Activated CD8-positive, alpha-beta T cell treated with anti-CD3 and anti-CD28 coated beads for 36 hours (primary cell): ENCODE measurements at places on chromosomes 7 and 10.

GRCh38 chr10:120016906-120017305 is 124.4 kb downstream of the SEC23IP start:
- no peak overlapping the region for H3K4me3 ChIP-seq
- no peak for DNase-seq
- peaks cover 17% of the 10 kb centered on the region for H3K27me3 ChIP-seq
- no peaks in the 10 kb centered on the region for H3K36me3 ChIP-seq
- no peaks in the 10 kb centered on the region for H3K4me1 ChIP-seq

GRCh38 chr7:74443543-74444247 is 10.0 kb upstream of the GTF2IRD1 start:
- H3K27ac ChIP-seq, result no peak overlapping the region
- H3K4me3 ChIP-seq, result no peak overlapping the region
- no peak for DNase-seq
- no peaks in the 10 kb centered on the region for H3K4me1 ChIP-seq

DNA sequence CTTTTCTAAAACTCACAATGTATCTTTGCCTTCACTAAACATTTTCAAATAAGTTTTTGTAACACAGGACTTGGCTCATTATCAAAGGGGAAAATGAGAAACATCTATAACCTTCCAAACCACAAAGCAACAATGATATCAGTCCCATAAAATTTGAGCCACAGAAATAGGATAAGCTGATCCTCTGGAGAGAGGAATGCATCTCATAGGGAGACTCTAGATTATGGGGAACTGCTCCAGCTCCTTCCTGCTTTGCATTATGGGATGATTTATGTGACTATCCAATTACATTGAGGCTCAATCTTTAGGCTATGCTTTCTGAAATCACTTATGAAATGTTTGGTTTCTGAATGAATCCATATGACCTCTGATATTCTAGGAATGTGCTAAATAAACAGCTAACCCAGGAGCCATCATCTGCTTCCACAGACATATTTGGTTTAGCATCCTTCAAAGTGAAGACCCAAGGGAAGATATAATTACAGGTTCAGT is 70.4 kb downstream of the CUBN start:
- no peak for DNase-seq
- H3K4me1 ChIP-seq, result peaks cover 32% of the 10 kb centered on the region
- no peaks in the 10 kb centered on the region for H3K27me3 ChIP-seq
- H3K36me3 ChIP-seq, result peaks cover 2% of the 10 kb centered on the region

GRCh38 chr10:79555354-79556309 is 4.6 kb downstream of the SFTPA2 start:
- no peaks in the 10 kb centered on the region for H3K36me3 ChIP-seq
- no peak overlapping the region for H3K4me3 ChIP-seq
- H3K4me1 ChIP-seq, result no peaks in the 10 kb centered on the region
- no peak overlapping the region for H3K27ac ChIP-seq
- H3K27me3 ChIP-seq, result peaks cover 3% of the 10 kb centered on the region

DNA sequence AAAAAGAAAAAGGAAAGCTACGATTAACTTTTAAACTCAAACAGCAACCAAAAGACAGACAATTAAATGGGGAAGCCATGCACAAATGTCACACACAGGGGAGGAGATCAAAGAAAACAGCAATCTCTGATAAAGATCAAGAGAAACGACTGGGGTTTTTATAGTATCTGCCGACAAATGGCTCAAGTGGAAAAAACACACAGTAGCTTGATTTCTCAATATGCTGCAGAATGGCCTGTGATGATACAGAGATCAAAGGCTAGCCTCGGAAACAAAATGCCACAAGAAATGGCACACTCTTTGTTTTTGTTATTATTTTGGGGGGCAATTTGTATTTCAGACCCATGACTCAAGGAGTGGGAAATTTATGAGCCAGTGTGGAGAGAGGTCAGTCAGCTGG is 126.1 kb downstream of the TEX36 start:
- no peak overlapping the region for H3K4me3 ChIP-seq
- no peak for DNase-seq
- H3K36me3 ChIP-seq, result no peaks in the 10 kb centered on the region
- peaks cover 13% of the 10 kb centered on the region for H3K27me3 ChIP-seq
- no peak overlapping the region for H3K27ac ChIP-seq

DNA sequence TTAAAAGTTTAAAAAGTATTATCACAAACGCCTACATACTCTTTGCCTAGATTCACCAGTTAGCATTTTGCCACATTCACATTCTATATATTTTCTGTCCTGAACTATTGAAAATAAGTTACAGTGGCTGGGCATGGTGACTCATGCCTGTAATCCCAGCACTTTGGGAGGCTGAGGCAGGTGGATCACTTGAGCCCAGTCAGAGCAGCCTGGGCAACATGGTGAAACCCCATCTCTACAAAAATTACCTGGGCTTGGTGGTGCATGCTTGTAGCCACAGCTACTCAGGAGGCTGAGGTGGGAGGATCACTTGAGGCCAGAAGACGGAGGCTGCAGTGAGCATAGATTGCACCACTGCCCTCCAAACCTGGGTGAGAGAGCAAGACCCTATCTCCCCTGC is 5.3 kb downstream of the ARPC1A start:
- DNase-seq, result peak; percentile 37
- peak overlapping the region; percentile 20 for H3K4me3 ChIP-seq
- peaks cover 44% of the 10 kb centered on the region for H3K36me3 ChIP-seq
- peaks cover 56% of the 10 kb centered on the region for H3K4me1 ChIP-seq
- H3K27me3 ChIP-seq, result no peaks in the 10 kb centered on the region
- H3K27ac ChIP-seq, result peak overlapping the region; percentile 91

DNA sequence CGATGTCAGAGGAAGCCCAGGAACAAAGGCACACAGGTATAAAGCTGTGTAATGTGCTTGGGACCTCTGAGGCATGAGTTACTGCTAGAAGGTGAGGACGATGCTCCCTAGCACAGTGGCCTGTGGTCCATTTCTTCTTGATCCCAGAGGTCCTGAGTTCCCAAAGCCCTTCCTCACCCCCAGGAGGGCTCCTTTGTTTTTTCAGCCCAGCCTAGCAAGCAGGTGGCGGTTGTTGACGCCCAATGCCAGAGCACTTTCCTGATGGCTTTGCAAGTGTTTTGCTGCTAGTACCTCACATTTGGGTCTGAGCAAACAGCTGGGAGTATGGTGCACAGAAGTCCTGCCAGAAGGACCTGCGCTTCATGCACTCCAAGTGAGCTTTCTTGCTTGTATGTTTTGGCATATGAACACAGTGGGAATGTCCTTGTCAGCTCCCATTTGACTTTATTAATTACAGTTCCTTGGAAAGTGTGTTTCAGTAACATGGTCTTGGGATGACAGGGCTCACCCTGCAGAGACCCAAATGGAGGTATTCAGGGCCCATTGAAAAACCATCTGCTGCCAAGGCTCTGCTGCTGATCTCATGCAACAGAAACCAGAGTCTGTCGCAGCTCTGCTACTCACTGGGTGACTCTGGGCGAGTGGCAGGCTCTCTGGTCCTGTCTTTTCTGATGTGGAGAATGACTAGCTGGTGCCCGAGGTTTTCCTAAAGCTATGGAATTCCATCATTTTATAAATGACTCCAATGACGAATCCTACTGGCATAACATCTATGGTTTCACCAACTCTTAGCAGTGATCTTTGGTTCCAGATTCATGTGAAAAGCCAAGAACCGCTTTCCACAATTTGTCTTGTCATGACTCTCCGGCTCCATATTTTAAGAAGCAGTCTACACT is 134.9 kb downstream of the ARID5B start:
- peaks cover 56% of the 10 kb centered on the region for H3K4me1 ChIP-seq
- peak overlapping the region; percentile 56 for H3K27ac ChIP-seq
- H3K27me3 ChIP-seq, result no peaks in the 10 kb centered on the region
- no peak for DNase-seq
- no peak overlapping the region for H3K4me3 ChIP-seq
- peaks cover 32% of the 10 kb centered on the region for H3K36me3 ChIP-seq

GRCh38 chr10:127266431-127266830 is 70.0 kb upstream of the INSYN2A start:
- no peak overlapping the region for H3K27ac ChIP-seq
- no peaks in the 10 kb centered on the region for H3K36me3 ChIP-seq
- no peaks in the 10 kb centered on the region for H3K4me1 ChIP-seq
- DNase-seq, result no peak
- no peak overlapping the region for H3K4me3 ChIP-seq
- peaks cover 5% of the 10 kb centered on the region for H3K27me3 ChIP-seq
